ENCODE measurements at places on chromosomes 16 and 17.
A peak's percentile ranks its signal among the peaks of the same experiment; 100 is the strongest.

DNA sequence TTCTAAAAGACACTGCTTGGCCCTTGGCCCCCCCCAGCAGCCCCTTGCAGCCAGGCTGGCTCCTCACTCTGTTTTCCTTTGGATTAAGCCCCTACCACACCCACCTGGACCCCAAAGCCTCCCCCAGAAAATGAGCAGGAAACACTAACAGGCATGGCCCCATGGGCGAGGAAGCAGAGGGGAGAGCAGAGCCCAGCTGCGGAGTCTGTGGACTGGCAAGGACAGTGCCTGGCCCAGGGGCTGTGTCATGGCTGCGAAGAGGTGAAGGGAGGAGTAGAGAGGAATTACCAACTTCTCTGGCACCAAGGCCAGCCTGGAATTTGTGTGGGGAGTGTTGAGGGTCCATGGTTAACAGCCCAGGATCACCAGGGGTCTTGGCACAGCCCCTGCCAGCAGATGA, 47.4 kb downstream of the MRC2 start:
- DNase-seq, result no peak

DNA sequence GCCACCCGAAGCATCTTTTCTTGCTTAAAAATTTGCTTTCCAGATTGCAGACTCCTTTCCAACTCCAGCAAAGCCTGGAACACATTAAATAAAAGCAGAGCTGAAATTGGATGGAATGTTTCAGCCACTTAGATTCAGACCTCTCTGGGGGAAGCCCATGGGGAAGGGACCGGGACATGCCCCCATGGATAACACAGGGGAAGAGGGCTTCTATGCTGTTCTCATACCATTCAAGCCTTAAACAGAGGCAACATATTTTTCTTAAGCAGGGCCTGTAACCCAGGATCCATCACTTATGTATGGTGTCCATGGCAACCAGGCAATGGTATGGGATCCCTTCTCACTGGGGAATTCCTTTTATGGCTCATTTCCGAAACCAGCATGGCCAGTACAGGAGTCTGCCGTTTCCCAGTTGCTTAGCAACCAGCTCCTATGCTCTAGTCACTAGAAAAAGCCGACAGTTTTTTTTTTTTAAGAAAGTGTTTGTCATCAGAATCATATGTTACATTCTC, 62.0 kb upstream of the MARCHF10 start:
- DNase-seq, result peak; percentile 97

DNA sequence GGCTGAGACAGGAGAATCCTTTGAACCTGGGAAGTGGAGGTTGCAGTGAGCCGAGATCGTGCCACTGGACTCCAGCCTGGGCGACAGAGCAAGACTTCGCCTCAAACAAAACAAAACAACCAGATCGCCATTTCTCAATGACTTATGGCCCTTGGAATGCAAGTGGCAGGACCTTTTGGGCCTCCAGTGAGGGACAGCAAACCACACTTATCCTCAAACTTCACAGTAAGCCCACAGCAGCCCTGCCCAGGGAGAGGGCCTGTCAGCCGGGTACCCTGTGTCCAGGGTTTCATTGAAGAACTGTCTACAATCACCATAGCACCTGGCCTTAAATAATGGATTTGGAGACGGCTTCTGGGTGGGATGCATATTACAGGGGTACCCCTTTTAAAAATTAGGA, 11.7 kb downstream of the TRAF4 start:
- DNase-seq, result no peak

DNA sequence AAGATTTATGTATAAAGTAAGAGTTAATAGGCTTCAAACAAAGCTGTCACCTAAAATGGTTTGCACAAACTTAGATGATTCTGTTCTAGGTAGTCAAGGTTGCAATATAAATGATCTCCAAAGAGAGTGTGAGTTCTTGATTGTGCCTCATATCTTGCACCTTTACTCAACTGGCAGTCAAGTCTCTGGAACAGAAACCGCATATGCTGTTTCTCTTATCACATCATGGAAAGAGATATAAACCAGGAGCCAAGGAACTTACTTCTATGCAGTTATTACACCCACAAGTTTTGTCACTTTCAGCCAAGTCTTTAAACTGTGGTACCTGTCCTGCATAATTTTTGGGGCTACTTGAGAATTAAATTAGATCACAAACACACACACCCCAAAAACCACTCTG, 5.2 kb downstream of the SSH2 start:
- no peak for DNase-seq

DNA sequence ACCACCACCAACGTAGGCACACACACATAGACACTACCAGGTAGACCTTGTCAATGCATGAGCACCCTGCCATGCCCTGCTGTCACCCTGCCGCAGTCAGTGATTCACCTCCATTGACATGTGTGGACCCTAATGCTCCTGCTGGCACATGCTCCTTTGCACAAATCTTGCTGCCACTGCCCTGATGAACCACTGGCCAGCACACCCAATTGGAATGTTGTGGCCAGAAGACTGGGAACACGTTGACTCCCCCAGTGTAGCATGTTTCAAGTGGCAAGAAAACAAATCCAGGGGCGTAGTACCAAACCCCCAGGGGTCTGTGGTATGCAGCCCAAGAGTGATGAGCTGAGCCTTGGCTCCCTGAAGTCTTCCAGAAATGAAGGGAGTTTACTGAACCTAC, 486.4 kb upstream of the KIF2B start:
- DNase-seq, result no peak

- no peak for DNase-seq
These were observed 16.1 kb upstream of the ABCA5 start for GRCh38 chr17:69342896-69343644.

Measured in brain (organoid and tissue), 16 donors.